Activated CD4-positive, alpha-beta T cell treated with anti-CD3 and anti-CD28 coated beads for 24 hours (primary cell): ENCODE measurements at places on chromosomes 1 and 21.
A peak's percentile ranks its signal among the peaks of the same experiment; 100 is the strongest.

- no peak for DNase-seq
Observed at GRCh38 chr1:59686170-59686569, 128.6 kb upstream of the HOOK1 start.

- DNase-seq: no peak
Observed at GRCh38 chr1:114342376-114342775, 168.6 kb downstream of the TRIM33 start.

GRCh38 chr21:45363921-45364467, 41.0 kb upstream of the COL18A1 start:
- peak; percentile 23 for DNase-seq

- DNase-seq: peak; percentile 81
Observed at GRCh38 chr1:103525607-103526507, at the start of gene RNPC3. Gene RNPC3, plus strand, starts transcription at chr1:103525699. Its CDS starts 372 bp downstream, at chr1:103526071.

DNA sequence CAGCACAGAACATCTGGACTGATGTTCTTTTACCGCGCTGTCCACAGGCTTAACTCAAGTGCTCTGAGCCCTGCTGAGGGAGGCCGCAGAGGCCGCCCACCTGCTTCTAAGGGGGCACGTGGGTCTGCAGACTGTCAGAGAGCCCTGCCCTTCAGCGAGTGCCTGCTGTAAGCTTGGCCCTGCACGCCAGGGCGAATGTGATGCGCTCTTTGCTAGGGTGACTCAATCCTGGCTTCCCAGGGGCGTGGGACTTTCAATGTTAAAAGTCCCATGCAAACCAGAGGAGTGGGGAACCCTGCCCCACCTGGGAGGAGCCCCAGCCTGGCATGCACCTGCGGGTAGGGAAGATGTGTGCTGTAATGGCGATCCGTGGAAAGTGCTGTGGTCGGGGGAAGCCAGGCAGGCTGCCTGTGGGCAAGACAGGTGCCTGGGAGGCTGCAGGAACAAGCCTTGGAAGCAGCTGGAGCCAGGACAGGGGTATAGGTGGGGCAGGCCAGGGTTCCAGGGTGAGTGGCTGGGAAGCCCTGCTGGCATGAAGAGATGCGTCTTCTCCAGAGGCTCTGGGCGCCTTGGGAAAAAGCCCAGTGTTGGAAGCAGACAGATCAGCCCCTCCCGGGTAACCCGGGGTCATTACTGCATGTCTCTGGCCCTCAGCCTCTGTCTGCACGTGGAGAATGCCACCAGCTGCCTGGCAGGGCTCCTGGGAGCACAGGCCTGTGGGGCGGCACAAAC, 594 bp upstream of the PANK4 start:
- peak; percentile 37 for DNase-seq

- no peak for DNase-seq
Observed at GRCh38 chr21:14114251-14114650, 96.5 kb downstream of the LIPI start.

- no peak for DNase-seq
Observed at GRCh38 chr21:32917362-32918135, 108.2 kb upstream of the OLIG2 start.

GRCh38 chr1:67880056-67880601, 46.9 kb upstream of the GNG12 start:
- DNase-seq: no peak

GRCh38 chr1:58782178-58783089, 1.4 kb downstream of the JUN start:
- DNase-seq: peak; percentile 44

DNA sequence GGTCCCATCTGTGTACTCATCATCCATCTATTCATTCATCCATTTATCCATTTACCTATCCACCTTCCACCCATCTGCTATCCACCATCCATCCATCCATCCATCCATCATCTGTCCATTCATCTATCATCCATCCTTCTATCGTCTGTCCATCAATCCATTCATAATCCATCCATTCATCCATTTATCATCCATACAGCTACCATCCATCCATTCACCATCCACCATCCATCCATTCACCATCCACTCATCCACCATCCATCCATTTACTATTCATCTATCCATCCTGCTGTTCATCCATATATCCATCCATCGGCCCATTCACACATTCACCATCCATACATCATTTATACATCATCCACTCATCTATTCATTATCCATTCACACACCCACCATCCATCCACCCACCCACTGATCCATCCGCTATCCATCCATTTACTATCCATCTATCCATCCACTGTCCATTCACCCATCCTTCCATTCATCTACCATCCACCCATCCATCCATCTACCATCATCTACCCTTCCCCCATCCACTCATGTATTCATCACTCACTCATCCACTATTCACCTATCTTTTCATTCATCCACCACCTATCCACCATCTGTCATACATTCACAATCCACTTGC, 96.4 kb downstream of the TRIM11 start:
- no peak for DNase-seq

GRCh38 chr1:223429313-223429731, 36.1 kb downstream of the CCDC185 start:
- DNase-seq: no peak

DNA sequence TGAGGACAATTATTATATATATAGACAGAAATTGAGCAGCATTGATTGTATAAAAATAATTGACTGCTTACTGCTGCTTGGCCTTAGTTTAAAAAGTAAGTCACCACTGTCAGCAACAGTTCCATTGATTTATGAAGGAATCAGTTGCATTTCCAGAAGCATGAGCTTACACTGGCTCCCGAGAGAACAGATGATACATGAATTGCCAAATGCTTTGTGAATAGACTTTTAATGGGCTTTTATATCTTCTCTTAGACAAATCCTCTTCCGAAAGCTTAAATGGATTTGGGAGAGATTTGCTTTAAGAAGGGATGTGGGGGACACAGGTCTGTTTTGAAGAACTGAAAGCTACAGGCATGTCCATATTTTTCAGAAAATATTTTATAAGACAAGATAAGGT, 7.5 kb downstream of the FHAD1 start:
- DNase-seq: no peak

DNA sequence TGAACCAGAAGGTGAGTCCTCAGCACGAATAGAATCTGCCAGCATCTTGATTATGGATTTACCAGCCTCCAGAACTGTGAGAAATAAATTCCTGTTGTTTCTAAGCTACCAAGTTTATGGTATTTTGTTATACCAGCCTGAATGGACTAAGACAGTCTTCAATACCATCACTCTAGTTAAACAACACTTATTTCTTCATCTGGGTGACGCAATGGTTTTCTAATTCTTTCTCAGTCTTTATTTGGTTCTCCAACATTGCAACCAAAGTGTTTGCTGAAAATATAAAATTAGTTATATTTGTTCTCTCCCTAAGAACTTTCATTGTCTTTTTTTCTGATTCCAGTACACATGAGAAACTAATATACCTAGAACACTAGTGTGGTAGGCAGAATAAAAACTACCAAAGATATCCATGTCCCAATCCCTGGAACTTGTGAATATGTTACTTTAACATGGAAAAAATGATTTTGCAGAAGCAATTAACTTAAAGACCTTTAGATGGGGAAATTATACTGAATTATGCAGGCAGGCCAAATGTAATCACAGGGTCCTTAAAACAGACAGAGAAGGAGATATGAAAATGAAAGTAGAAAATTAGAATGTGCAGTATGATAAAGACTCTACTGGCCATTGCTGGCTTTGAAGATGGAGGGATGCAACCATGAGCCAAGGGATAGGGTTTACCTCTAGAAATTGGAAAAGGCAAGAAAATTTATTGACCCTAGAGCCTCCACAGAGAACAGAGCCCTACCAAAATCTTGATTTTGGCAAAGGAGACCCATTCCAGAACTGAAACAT, 1115.1 kb downstream of the PLA2G4A start:
- DNase-seq: no peak

- DNase-seq: no peak
Observed at GRCh38 chr21:46051379-46051770, 46.5 kb upstream of the COL6A2 start.
